ENCODE measurements at places on chromosomes 12 and 14.
A peak's percentile ranks its signal among the peaks of the same experiment; 100 is the strongest.

DNA sequence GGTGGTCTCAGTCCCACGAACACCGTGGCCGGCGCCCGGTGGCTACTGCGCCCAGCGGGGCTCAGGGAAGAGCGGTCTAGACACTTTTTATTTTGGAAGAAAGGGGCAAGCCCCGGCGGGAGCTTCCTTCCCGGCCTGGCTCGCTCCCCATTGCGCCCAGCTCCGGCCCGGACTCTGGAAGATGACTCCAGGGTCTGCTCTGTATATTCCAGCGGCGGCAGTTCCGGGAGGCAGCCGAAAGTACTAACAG lies 225.1 kb upstream of the CRY1 start:
- no peak for DNase-seq

DNA sequence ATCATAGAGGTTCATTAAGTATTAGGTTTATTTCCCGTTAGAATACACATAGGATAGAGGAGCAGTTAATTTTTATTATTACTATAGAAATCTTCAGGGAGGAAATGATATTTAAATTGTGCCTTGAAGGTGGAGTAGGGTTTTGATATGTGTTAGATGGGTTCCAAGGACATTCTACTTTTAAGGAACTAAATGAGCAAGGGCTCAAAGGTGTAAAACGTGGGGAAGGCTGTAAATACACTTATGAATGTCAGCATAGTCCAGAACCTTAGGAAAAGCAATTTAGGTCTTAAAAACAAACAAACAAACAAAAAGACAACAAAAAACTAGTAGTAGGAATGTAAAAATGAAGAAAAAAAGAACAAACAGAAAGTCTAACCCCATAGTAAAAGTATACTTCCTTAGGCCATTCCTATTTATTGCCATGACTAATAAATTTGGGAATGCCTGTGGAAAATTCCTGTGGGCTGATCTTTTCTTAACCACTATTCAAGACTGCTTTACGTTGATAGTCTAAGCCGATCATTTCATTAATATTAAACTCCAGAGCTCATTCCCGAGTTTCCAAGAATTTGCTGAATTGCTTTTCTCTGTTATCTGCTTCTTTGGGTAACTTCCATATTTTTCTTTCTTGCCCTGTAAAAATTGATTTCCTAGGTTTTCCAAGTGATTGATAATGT lies 180.3 kb downstream of the RAD51B start:
- DNase-seq, result no peak

DNA sequence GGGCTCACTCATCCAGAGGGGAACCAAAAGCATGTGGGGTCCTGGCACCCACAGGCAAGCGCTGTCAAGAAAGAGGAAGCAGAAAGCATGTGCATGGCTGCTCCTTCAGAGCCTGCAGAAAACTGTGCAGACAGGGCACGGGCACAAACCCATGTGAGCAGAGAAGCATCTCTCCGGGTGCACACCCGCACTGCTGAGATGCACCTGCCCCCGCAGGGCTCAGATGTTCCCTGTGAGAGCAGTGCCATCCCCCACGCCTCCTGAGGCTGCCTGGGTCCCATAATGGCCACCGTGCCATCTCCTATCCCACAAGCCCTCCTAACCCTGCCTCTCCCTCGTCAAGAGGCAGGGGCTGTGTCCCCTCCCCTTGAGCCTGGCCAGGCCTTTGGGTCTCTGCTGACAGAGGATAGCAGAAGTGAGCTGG lies 32.3 kb upstream of the INF2 start:
- DNase-seq, result peak; percentile 67

- no peak for DNase-seq
Observed at GRCh38 chr12:92516277-92516600, 186.6 kb upstream of the PLEKHG7 start.

DNA sequence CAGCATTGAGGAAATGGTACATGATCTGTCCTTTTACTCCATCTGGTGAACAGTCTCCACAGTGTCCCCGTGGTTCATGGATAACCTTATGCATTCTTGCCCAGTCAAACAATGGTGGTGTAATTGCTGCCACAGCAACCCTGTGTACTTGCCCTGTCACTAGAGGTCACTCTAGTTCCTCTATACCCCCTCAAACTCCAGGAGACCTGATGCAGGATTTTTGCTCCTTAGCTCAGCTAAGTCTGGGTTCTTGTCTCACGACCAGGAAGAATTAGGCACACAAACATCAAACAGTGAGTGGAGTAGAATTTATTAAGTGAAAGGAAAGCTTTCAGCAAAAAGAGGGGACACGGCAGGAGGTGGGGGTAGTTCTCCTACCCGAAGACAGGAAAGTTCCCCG lies 24.7 kb upstream of the EEA1 start:
- no peak for DNase-seq

- no peak for DNase-seq
Observed at GRCh38 chr14:46018846-46019420, 632.6 kb downstream of the RPL10L start.

DNA sequence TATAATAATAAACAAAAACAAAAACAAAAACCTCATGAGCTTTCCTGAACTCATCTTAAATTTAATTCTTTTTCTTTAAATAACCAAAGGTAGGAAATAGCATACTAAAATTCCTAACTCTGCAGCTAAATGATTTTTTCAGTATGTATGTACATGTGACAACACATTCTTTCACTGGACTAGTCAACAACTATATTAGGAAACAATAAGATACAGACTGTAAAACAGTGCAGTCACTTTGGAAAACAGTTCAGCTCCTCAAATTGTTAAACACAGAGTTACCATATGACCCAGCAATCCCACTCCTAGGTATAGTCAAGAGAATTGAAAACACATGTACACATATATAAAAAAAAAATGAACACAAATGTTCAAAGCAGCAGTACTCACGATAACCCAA lies 64.7 kb downstream of the SPPL3 start:
- no peak for DNase-seq

GRCh38 chr12:97368462-97369163 lies 94.0 kb upstream of the RMST start:
- no peak for DNase-seq

DNA sequence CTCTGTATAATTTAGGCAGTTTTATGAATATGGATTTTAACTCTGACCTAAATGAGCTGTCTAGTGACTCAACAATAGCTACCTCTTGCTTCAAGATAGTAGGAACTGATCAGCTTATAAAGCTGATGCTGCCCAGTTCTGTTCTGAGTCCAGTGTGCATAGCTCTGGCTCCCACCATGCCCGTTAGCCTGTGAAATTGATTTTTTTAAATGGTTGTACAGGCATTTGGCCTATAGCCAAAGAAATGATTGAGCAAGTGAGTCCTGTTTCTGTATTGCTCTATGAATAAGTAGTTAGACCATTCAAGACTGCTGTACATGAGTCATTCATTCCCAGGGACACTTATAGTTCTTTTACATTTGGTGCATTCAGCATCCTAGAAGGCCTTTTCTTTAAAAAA lies 36.4 kb downstream of the SAMD4A start:
- no peak for DNase-seq

DNA sequence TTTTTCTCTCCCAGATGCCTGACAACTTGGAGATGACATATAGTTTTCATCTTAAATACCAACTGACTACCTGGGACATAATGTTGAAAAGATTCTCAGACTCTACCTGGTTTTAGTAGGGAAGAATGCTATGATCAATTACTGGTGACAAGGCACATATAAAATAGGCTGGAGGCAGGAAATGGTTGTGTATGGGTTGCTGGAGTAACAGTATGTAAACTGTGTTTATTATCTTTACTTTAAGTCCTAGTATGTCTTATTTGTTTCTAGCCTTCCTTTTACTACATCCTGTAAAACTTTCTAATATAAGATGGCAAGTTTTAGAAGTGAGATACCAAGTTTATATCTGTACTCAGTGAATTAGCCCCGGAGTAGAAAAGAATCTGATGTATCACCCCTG lies 98.1 kb downstream of the NUBPL start:
- DNase-seq, result no peak

DNA sequence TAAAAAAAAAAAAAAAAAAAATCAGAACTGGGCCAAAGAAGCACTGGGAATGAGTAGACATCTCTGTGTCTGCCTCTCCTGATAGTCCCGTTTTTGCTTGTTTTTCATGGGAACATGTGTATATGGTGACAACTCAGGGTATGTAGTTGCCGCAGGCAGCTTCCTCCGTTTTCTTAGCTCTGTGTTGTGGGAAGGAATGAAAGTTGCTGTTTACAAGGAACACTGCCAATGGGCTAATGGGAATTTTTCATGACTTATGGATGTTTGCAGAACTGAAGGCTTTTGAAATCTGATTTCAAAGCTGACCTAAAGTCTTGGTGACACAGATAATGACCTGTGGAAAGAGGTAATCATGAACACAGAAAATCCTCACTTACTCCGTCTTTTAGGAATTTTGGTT lies 146.4 kb upstream of the BTG1 start:
- DNase-seq, result no peak

GRCh38 chr12:104588047-104588920 lies 131.5 kb downstream of the CHST11 start:
- no peak for DNase-seq
